ENCODE measurements at places on chromosomes 4 and X.

DNA sequence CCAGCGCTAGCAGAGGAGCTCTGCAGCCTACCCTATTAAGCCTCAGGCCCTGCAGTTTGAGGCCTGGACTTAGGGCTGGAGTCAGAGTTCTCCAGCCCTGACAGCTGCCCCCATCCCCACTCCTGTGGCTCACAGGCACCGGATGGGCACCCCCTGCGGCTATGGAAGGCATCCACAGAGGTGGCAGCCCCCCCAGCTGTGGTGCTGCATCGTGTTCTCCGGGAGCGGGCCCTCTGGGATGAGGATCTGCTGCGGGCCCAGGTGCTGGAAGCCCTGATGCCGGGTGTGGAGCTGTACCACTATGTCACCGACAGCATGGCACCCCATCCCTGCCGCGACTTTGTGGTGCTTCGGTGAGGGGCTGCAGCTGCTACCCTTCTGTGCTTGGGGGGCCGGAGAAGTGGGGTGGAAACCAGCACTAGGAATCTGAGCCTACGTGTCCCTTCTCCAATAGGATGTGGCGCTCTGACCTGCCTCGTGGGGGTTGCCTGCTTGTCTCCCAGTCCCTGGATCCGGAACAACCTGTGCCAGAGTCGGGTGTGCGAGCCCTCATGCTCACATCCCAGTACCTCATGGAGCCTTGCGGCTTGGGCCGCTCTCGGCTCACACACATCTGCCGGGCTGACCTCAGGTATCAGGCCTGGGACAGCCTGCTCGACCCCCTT is 76.2 kb downstream of the STARD8 start:
- no peak for DNase-seq

DNA sequence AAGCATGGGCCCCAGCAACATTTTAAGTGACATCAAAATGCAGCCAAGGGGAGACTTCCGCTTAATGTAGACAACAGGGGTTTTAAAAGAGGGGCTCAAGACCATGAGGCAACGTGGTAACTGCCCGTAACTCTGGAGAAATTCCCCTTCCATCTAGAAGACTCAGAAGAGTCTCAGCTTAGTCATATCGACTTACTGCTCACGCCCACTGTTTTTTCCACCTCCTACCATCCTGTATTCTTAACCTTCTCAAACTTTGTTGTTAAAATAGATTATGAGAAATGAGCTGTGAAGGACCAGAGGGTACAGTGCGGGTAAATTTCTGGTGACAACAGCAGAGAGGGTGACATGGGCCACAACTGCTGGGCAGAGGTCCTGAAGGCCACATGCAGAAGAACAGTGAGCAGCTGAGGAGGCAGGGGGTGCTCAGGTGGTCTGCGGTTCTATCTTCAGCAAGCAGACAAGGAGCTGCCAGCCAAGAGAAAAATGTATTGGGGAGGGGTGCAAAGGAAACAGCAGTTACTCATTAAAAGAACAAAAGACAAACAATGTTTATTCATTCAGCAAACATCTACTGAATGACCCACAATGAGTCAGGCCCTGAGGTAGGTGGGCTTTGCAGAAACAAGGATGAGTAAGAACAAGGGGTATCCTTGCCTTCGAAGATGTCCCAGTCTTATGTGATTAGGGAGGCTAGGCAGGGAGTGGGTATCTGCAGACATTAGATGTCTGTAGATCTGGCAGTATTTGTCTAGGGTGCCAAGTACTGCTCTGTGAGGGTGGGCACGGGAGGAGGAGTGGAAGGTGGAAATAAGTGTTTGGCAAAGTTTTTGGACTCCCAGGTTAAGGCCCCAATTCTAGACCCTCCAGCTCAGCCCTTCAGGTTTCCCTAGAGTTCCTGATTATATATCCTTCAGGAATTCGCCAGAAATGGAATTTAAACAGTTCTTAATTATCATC is 175.3 kb downstream of the TSPAN5 start:
- DNase-seq = no peak

DNA sequence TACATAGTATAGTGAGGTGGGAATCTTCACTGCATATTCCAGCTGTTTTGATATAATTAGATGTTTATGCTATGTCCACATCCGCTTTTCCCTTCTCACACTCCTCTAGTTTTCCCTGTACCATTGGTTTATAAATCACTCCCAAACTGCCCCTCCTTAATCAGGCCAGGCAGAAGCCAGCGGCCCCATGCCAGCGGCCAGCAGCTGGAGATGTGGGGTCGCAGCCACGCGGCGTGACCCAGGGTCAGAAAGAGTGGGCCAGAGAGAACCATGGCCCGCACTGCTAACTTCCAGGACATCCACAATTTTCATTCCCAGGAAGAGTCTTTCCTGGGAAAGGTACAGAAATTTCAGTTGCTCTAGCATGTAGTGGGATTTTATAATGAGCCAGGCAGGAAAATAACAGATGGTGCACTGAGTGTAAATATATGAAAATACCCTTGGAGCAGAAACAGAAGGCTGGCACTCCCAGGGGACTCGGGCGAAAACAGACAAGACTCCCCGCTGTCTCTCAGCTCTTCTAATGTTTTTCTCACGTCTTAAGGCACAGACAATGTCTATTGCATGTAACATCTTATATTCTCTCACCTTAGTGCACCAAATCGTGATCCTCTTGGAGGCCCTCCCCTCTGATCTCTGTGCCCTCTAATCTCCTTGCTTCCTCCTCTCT is 145.9 kb upstream of the ZFP42 start:
- DNase-seq = no peak

DNA sequence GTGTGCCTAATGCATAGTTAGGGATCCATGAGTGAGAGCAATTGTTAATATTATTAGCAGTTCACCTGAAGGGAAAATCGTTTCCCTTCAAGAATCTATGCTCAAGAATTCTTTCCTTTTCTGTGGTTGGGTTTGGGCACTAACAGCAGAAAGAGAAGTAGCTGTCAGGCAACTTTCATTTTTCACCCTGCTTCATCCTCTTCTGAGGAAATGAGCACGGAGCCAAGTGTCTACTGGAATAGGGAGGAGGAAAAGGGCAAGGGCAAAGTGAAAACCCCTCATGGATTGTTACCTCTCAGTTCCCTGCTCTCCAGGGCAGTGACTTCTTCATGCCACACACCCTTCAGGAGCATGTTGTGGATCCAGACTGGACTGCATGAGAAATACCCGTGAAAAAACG is 2.6 kb upstream of the HPGDS start:
- no peak for DNase-seq

- no peak for DNase-seq
Observed at GRCh38 chrX:154507673-154508383, 8.2 kb downstream of the FAM3A start.

- DNase-seq = no peak
Observed at GRCh38 chr4:185201977-185202962, 1.5 kb downstream of the CFAP97 start.

DNA sequence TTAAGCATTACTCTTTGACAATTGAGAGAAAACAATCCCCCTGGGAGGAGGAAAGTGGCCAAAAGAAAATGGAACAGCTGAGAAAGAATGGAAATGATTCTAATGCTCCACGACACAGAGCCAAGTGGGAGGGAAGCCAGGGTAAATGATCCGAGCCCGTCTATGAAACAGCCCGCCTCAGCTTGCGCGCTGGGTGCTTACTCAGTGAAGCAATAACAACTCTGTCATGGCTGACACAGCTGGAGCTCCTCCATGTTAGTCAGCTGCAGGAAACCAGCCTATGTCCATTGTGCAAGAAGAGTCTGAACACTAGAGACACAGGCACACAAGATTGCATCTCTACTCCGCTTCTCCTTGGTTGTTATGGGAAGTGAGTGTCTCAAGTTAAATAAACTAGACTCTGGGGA is 19.3 kb downstream of the NOA1 start:
- DNase-seq = peak; percentile 76

DNA sequence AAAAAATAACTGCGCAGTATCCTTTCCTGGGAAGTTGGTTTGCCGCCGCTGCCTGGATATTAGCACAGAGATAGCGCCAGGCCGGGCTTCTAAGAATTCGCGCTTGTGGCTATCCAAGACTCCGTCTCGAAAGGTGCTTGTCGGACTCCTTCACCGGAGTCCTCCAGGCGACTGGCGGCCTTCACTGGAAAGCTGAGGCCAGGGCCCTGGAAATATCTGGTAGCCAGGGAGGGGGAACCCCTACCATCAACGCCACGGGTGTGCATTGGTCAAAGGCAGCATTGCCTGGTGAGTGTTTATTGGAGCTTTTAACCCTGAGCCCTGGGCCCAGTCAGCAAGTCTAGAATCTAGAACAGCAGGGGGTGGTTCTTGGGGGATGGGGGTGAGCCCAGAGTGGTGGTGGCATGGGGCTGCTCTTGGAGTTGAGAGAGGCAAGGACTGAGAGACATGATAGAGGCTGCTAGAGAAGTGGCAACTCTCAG is 577 bp upstream of the PIM2 start:
- no peak for DNase-seq
